Common myeloid progenitor, CD34-positive (primary cell): ENCODE measurements at places on chromosomes 3 and 15.

- peak within 1 kb of the TSS; percentile 78 for H3K4me3 ChIP-seq
- peaks cover 15% of the 10 kb centered on the region for H3K4me1 ChIP-seq
- peaks cover 9% of the 10 kb centered on the region for H3K36me3 ChIP-seq
- H3K27me3 ChIP-seq: no peaks in the 10 kb centered on the region
- DNase-seq: peak; percentile 95
Measured at GRCh38 chr3:56556908-56557830, at the start of gene CCDC66. CCDC66 (plus strand) TSS chr3:56557175; CDS start chr3:56557243, 68 bp downstream.

GRCh38 chr15:64837502-64837901, 4.2 kb upstream of the PLEKHO2 start:
- H3K27ac ChIP-seq: no peak overlapping the region
- H3K36me3 ChIP-seq: no peaks in the 10 kb centered on the region
- H3K27me3 ChIP-seq: no peaks in the 10 kb centered on the region
- H3K4me1 ChIP-seq: peaks cover 59% of the 10 kb centered on the region

DNA sequence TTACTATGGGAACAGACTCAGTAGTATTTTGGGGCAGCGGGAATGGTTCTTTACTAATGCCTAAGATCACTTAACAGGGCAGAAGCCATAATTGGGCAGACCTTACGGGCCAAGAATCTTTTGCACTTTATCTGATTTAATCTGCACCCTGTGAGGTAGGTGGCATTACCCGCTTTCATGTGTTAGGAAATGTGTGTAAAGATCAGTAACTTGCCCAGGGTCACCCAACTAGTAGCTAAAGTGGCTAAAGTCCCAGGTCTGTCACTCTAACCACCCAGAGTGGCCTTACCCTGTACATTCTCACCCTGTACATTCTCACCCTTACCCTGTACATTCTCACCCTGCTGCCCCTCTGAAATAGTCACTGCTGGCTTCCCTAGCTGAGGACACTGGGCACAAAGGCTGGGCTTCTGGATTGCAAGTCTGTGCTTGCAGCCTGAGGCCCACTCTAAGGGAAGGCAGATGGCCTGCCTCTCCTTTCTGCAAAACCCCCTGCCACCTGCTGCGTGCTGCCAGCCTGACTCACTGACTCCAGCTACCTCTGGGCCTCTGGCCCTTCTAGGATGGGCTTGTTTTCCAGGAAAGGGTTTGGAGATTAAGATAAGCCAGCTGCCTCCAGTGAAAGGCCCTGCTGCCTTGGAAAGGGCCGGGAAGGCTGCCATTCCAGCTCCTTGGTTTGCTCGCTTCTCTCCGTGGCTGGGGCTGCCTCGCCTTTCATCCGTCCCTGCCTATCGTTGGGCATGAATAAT, 37.5 kb upstream of the MYZAP start:
- no peaks in the 10 kb centered on the region for H3K36me3 ChIP-seq
- no peaks in the 10 kb centered on the region for H3K4me1 ChIP-seq
- H3K4me3 ChIP-seq: no peak overlapping the region
- no peaks in the 10 kb centered on the region for H3K27me3 ChIP-seq
- no peak for DNase-seq

GRCh38 chr3:43055806-43056770, 49.8 kb downstream of the POMGNT2 start:
- H3K4me3 ChIP-seq: no peak overlapping the region
- H3K27me3 ChIP-seq: no peaks in the 10 kb centered on the region
- no peaks in the 10 kb centered on the region for H3K36me3 ChIP-seq
- DNase-seq: no peak
- H3K4me1 ChIP-seq: no peaks in the 10 kb centered on the region
- no peak overlapping the region for H3K27ac ChIP-seq

GRCh38 chr3:189143771-189144170, 28.0 kb upstream of the TPRG1 start:
- peaks cover 4% of the 10 kb centered on the region for H3K4me1 ChIP-seq
- DNase-seq: no peak
- H3K4me3 ChIP-seq: no peak overlapping the region
- no peaks in the 10 kb centered on the region for H3K27me3 ChIP-seq
- no peak overlapping the region for H3K27ac ChIP-seq

DNA sequence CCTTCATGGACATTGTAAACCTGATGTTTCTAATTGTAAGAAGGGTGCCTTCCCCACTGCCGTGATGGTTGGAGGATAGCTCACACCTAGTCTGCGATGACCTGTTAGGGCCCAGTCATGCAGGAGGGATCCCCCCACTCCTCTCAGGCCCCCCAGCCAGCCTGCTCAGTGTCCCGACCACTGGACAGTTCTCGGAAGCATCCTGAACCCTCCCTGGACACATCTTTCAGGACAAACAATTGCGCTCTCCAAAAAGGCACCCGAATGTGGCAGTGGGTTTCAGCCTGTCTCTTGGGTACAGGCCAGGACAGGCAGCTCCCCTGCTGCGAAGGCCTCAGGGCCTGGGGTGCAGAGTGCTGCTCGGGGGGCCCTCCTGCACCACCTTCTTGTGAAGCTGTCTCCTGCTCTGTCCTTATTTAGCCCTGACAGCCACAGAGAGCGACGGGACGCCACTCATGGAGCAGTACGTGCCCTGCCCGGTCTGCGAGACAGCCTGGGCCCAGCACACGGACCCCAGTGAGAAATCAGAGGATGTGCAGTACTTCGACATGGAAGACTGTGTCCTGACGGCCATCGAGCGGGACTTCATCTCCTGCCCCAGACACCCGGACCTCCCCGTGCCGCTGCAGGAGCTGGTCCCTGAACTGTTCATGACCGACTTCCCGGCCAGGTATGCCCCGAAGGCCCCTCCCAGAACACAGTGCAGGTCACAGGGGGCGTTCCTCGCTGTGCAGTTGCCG, 132.3 kb downstream of the LRRK1 start:
- H3K4me1 ChIP-seq: no peaks in the 10 kb centered on the region
- no peak for DNase-seq
- no peak overlapping the region for H3K4me3 ChIP-seq
- H3K36me3 ChIP-seq: peaks cover 88% of the 10 kb centered on the region

DNA sequence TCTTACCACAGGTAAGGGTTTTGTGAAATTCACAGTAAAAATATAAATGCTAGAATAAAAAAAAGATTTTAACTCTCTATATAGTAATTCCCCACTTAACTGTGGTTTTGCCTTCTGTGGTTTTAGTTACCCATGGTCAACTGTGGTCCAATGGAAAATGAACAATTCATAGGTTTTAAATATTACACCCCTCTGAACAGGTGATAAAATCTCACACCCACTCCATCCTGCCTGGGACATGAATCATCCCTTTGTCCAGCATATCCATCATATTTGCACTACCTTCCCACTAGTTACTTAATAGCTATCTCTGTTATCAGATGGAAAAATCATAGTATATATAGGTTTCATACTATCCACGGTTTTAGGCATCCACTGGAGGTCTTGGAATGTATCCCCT, 49.2 kb downstream of the HDGFL3 start:
- H3K27me3 ChIP-seq: no peaks in the 10 kb centered on the region
- H3K4me1 ChIP-seq: peaks cover 7% of the 10 kb centered on the region
- no peak for DNase-seq
- no peak overlapping the region for H3K4me3 ChIP-seq
- H3K36me3 ChIP-seq: peaks cover 10% of the 10 kb centered on the region

DNA sequence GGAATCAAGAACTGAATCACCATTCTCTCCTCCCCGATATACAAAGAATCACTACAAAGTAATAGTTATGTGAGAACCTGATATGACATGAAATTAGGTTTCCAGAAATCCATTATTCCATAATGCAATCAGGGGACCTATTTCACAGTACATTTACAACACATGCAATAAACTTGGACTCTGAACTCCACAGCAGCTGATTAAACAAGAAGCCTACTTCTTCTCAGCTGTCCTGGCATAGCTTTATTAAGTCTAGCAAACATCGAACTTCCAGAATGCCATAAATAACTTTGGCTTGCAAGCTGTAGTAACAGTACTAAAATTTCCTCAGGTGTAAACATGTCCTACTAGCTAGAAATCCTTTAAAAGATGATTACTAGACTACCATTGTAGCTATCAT, 17.8 kb downstream of the PDCD10 start:
- H3K27ac ChIP-seq: no peak overlapping the region
- peaks cover 38% of the 10 kb centered on the region for H3K36me3 ChIP-seq
- H3K27me3 ChIP-seq: no peaks in the 10 kb centered on the region
- H3K4me3 ChIP-seq: no peak overlapping the region
- no peak for DNase-seq
- H3K4me1 ChIP-seq: no peaks in the 10 kb centered on the region

DNA sequence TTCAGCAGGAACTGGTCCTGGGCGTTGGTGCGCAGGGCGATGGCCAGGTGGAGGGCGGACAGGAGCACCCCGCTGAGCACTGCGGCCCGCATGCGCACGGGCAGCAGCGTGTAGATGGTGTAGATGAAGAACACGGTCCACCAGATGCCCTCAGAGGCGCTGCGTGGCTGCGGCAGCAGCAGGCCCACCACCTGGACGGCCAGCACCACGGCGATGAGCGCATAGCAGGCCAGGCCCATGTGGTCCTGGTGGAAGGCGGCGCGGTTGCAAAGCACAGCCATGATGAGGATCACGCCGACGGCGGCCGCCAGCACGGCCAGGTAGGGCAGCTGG, 1.5 kb downstream of the ADCY5 start:
- no peak for DNase-seq
- peaks cover 72% of the 10 kb centered on the region for H3K27me3 ChIP-seq
- no peak overlapping the region for H3K27ac ChIP-seq
- no peak overlapping the region for H3K4me3 ChIP-seq

DNA sequence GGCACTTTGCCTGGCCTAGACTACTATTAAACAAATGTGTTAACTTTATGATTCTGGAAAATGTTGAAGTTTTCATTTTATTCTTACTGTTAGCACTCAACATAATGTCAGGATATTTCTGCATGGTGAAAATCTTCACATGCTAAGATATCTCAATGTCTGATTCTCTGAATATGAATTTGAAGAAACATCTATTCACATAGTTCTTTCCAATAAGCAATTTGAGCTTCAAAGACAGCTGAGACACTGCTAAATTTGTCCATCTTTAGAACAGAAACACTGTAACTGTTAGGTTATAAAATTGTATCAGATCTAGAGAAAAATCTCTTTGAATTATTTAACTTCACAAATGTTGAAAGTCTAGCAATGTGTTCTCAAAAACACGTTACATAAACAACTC, 970.2 kb downstream of the PLOD2 start:
- no peak overlapping the region for H3K27ac ChIP-seq
- H3K4me1 ChIP-seq: no peaks in the 10 kb centered on the region
- H3K4me3 ChIP-seq: no peak overlapping the region
- no peak for DNase-seq
- no peaks in the 10 kb centered on the region for H3K27me3 ChIP-seq
- no peaks in the 10 kb centered on the region for H3K36me3 ChIP-seq

GRCh38 chr3:136547293-136547692, 204.9 kb downstream of the STAG1 start:
- no peaks in the 10 kb centered on the region for H3K36me3 ChIP-seq
- no peaks in the 10 kb centered on the region for H3K27me3 ChIP-seq
- DNase-seq: no peak
- no peaks in the 10 kb centered on the region for H3K4me1 ChIP-seq

DNA sequence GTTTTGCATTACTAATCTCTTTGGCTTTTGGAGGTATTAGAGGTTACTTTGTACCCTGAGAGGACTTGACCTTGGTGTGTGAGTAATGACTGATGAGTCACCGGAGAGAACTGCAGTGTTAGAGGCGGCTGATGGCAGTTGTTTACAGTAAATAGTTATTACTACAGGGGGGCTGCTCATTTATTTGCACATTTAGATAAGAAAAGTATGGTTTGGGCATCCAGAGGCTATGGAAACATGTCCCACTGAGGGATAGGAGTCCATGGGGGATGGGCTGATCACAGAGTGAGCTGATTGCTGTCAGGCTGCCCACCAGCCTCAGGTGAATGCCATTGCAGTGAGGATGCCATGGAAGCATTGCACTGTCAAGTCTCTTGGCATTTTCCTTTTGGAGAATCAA, 17.3 kb upstream of the STAC start:
- no peaks in the 10 kb centered on the region for H3K4me1 ChIP-seq
- H3K27me3 ChIP-seq: no peaks in the 10 kb centered on the region
- no peak overlapping the region for H3K4me3 ChIP-seq
- H3K36me3 ChIP-seq: no peaks in the 10 kb centered on the region

GRCh38 chr3:138451595-138452162, 17.3 kb downstream of the ESYT3 start:
- H3K36me3 ChIP-seq: no peaks in the 10 kb centered on the region
- no peak overlapping the region for H3K4me3 ChIP-seq
- DNase-seq: no peak
- H3K27ac ChIP-seq: no peak overlapping the region

GRCh38 chr15:95032156-95032555, 800.8 kb downstream of the MCTP2 start:
- DNase-seq: no peak
- H3K36me3 ChIP-seq: no peaks in the 10 kb centered on the region
- no peak overlapping the region for H3K27ac ChIP-seq
- H3K4me3 ChIP-seq: no peak overlapping the region
- no peaks in the 10 kb centered on the region for H3K4me1 ChIP-seq

GRCh38 chr3:176948151-176948550, 249.1 kb downstream of the TBL1XR1 start:
- H3K27me3 ChIP-seq: no peaks in the 10 kb centered on the region
- no peak overlapping the region for H3K27ac ChIP-seq

GRCh38 chr3:101069901-101070798, 76.9 kb upstream of the ABI3BP start:
- no peaks in the 10 kb centered on the region for H3K27me3 ChIP-seq
- H3K27ac ChIP-seq: no peak overlapping the region
- no peaks in the 10 kb centered on the region for H3K36me3 ChIP-seq

- no peak overlapping the region for H3K27ac ChIP-seq
- H3K36me3 ChIP-seq: no peaks in the 10 kb centered on the region
- H3K27me3 ChIP-seq: peaks cover 3% of the 10 kb centered on the region
- no peaks in the 10 kb centered on the region for H3K4me1 ChIP-seq
- no peak overlapping the region for H3K4me3 ChIP-seq
Measured at GRCh38 chr3:79086514-79086913, 681.3 kb downstream of the ROBO1 start.

DNA sequence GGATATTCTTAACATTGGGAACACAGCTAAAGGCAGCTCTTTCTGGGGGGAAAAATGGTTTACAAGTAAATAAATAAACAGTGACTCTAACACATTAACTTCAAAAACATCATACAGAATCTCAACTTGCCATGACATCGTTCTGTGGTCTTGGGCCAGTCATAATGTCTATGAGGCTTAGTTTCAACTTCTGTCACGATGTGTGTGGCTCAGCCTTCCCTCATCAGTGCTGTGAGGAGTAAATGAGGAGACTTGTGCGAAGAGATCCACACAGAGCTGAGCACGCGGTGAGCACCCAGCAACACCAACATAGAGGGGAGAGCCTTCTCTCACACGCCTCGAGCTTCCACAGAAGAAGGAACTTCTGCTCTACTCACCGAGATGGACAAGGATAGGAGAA, 49.0 kb downstream of the DZIP1L start:
- no peaks in the 10 kb centered on the region for H3K27me3 ChIP-seq
- no peak overlapping the region for H3K27ac ChIP-seq
- DNase-seq: no peak

GRCh38 chr15:79091204-79091867, 756 bp upstream of the RASGRF1 start:
- H3K36me3 ChIP-seq: no peaks in the 10 kb centered on the region
- no peak overlapping the region for H3K4me3 ChIP-seq
- H3K27ac ChIP-seq: no peak overlapping the region
- no peak for DNase-seq
- H3K4me1 ChIP-seq: peaks cover 25% of the 10 kb centered on the region

- no peak overlapping the region for H3K4me3 ChIP-seq
- H3K36me3 ChIP-seq: no peaks in the 10 kb centered on the region
- no peaks in the 10 kb centered on the region for H3K27me3 ChIP-seq
- H3K27ac ChIP-seq: no peak overlapping the region
- peak; percentile 75 for DNase-seq
- H3K4me1 ChIP-seq: no peaks in the 10 kb centered on the region
Measured at GRCh38 chr3:152719264-152719663, 115.7 kb upstream of the P2RY1 start.
